Immature natural killer cell (primary cell): ENCODE measurements at places on chromosomes 16 and 17. TPM values are rescaled to one million over a fixed set of nuclear protein-coding genes. Genes with fewer than 3 reads are reported as not detected.

CSH1 gene
- polyA plus RNA-seq = not detected

RAB40B gene
- polyA plus RNA-seq = 4.4 TPM

DNA sequence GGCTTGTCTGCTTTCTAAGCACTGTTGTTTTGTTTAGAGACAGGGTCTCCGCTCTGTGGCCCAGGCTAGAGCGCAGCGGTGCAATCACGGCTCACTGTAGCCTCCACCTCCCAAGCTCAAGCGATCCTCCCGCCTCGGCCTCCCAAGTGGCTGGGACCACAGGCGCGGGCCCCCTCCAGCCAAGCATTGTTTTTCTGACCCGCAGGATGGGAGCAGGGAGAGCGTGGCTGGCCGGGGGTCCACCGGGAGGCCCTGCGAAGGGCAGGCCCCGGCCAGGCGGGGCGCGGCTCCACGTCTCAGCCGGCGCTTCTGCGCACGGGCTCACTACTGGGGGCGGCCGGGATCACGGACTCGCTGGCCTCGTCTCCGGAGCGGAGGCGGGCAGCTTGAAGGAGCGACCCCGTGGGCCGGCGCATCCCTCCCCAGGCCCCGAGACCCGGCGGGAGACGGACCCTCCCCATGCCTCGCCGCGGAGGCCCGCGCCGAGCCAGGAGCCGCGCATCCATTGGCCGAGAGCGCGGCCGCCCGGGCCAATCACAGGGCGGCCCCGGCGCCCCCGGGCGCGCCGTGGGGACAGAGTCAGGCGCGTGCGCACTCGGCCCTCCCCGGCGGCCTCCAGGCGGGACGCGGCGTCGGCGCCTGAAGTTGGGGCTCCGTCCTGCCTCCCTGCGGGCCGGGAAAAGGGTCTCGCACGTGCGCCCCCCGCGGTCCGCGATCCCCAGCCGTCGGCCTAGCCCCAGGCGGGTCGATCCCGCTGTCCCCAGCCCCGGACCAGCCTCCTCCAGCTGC is 24.9 kb downstream of the ACTG1 start:
- peak; percentile 75 for DNase-seq

GRCh38 chr17:76451506-76451905 is 1.4 kb downstream of the UBE2O start:
- no peak for DNase-seq
